GDM1 (cell line): ENCODE measurements at places on chromosomes 3 and 15.

DNA sequence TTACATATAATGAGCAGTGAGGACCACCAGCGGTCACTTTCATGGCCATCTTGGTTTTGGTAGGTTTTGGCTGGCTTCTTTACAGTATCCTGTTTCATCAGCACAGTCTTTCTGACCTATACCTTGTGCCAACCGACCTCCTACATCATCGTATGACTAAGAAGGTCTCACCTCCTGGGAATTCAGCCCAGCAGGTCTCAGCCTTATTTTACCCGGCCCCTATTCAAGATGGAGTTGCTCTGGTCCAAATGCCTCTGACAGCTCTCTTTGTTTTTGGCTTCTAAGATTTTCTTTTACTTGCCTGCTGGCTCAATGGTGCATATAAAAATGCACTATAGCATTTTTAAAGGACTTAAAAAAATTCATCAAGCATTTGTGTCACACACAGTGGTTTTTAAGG lies 3.2 kb upstream of the MME start:
- no peak for DNase-seq

DNA sequence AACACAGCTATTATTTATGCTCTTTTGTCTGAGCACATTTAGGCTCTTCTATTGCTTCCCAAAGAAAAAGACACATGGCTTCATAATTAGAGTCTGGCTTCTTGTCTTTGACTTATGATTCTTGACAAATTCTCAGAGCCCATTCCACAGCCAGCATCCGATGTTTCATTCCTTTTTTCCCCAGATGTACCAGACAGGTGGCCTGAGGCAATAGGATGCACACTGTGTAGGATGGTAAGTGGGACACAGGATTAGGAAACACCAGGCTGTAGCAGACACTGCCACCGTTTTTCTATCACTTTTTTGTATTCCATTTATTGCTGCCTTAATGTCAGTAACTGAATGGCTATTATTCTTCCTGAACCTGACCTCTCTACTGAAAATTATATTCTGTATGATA lies 188.9 kb upstream of the CDIN1 start:
- DNase-seq, result no peak

DNA sequence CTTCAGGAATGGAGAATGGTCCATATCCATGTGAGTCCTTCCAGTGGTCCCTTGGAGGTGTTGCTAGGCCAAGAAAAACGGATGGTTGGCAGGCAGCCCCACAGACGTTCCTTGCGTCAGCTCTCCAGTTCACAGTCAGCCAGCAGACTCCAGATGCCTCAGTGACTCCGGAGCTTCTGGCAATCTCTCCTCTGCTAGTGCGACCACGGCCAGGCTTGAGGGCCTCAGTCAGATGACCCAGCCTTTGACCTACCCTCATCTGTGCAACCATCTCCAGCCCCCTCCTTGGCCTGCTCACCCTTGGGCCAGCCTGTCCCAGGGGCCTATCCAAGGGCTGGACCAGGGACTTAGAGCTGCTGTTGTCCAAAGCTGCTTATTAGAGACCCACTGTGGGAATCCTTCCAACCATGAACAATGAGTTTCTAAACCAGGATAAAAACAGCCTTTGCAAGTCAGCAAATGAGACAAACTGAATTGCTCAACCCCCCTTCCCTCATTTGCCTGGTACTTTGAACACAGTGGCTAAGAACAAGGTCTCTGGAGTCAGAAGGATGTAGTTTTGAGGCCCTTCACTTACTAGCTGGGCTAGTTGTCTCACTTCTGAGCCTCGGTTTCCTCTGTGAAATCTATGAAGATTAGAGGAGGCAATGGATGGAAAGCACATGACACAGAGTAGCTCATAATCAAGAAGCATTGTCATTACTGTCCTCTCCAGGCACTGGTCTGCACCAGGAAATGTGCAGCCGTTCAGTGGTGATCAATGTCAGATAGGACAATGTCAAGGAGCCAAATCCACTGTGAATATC lies 44.8 kb downstream of the ANP32A start:
- DNase-seq, result no peak

DNA sequence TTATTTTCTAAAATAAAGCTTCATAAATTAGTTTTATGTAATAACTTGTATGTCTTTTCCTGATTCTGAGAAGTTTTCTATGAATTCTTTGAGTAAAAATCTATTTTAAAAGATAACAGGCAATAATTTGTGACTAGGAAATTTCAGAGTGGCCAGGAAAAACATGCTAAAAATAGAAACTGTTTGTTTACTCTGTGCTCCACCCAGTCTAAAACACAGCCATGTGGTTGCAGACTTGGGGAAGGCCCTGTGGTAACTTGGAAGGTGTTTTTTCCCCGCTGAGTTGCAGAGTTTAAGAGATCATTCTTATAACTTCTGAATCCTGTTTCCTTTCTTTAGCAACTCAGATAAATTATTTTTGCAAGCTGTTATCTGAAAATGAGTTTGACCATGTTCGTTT lies 21.9 kb downstream of the PLCL2 start:
- DNase-seq, result no peak
